ENCODE measurements at places on chromosomes 2 and 18. TPM values are rescaled to one million over a fixed set of nuclear protein-coding genes. Genes with fewer than 3 reads are reported as not detected.

Gene GPBAR1
- 0.16 TPM for total RNA-seq

Gene PSTPIP2
- 4.9 TPM for total RNA-seq

Gene FBXO48
- 0.33 TPM for total RNA-seq

Gene PDE11A
- 0.81 TPM for total RNA-seq

Gene EHD3
- total RNA-seq, result 10.3 TPM

Gene OTOS
- not detected for total RNA-seq

Gene POTEI
- total RNA-seq, result not detected

Gene PAX3
- total RNA-seq, result not detected

Gene RNF125
- 0.33 TPM for total RNA-seq

Gene KDM3A
- 8.1 TPM for total RNA-seq

Gene KIF3C
- total RNA-seq, result 28.6 TPM

Gene UGT1A9
- 0.16 TPM for total RNA-seq

Gene LHCGR
- not detected for total RNA-seq

Gene POU3F3
- total RNA-seq, result 0.98 TPM

Gene CYRIA
- total RNA-seq, result 4.3 TPM

Gene RTP5
- total RNA-seq, result not detected

Gene CARF
- 9.1 TPM for total RNA-seq

Gene GALNT5
- total RNA-seq, result 2.4 TPM

Gene C1D
- total RNA-seq, result 15.2 TPM

Gene RAPH1
- 6.7 TPM for total RNA-seq

Gene MATN3
- 9.9 TPM for total RNA-seq

Gene LGALSL
- total RNA-seq, result 4.7 TPM

Gene ZSWIM2
- total RNA-seq, result not detected

Gene SMYD5
- total RNA-seq, result 21.2 TPM

Gene STAT4
- total RNA-seq, result under 0.01 TPM

Gene IGFBP2
- 588 TPM for total RNA-seq

Gene LOXHD1
- not detected for total RNA-seq
